ENCODE measurements at places on chromosomes 5 and 9.

DNA sequence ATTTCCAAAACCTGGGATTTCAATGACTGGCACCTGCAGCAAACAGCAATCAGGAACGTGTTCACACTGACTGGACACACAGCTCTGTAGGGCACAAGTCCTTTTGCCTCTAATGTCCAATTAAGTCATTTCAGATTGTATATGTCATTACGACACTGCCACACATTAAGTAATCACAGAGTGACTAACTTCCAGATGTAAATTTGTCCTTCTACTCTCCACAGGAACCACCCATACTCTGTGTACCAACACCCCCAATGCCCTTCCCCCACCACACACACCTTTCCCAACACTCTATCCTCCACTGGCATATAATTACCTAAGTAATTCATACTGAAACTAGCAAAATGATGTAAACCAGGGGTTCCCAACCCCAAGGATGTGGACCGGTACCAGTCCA lies 30.5 kb downstream of the LARS1 start:
- DNase-seq = no peak

DNA sequence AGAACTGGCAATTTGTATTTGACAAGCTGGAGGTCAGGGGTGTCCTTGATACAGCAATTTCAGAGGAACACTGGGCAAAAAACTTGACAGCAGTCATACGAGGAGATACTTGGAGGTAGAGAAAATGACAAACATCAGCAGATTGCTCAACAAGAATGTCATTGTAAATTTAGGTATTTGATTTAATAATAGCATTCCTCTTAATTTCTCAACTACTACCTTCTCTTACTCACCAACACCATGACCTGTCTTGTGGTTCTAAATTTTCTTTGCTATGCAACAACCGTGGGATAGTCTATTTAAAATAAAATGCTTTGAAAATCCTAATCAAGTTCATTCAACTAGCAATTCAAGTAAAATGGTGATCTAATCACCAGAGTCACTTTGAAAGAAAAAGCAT lies 128.4 kb downstream of the DNAH5 start:
- no peak for DNase-seq

GRCh38 chr9:87595610-87596009 lies 97.9 kb downstream of the DAPK1 start:
- DNase-seq = no peak

- no peak for DNase-seq
Observed at GRCh38 chr5:18526792-18527405, 892.6 kb downstream of the TAF11L14 start.

GRCh38 chr9:132651259-132651658 lies 18.5 kb downstream of the DDX31 start:
- no peak for DNase-seq

- DNase-seq = no peak
Observed at GRCh38 chr9:7368410-7369292, 430.9 kb downstream of the DMAC1 start.

- DNase-seq = no peak
Observed at GRCh38 chr5:1510151-1510561, 13.6 kb downstream of the LPCAT1 start.

DNA sequence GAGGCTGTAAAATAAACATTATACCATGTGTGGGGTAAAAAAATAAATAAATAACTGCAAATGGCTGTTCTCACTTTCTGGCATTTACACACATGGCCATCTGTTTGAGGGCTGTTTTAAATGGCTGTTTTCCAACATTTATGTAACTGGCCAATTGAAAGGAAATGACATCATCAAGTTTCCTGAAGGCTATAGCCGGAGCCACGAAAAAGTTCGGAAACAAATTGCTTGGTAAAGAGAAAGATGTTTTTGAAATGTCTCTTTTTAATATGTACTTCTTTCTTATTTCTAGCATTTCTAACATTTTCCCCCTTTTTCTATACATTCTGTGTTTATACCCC lies 95.4 kb upstream of the DAB2 start:
- DNase-seq = no peak

- DNase-seq = no peak
Observed at GRCh38 chr5:61307611-61308010, 24.4 kb upstream of the ZSWIM6 start.

GRCh38 chr9:37676411-37676830 lies 25.7 kb downstream of the FRMPD1 start:
- no peak for DNase-seq

DNA sequence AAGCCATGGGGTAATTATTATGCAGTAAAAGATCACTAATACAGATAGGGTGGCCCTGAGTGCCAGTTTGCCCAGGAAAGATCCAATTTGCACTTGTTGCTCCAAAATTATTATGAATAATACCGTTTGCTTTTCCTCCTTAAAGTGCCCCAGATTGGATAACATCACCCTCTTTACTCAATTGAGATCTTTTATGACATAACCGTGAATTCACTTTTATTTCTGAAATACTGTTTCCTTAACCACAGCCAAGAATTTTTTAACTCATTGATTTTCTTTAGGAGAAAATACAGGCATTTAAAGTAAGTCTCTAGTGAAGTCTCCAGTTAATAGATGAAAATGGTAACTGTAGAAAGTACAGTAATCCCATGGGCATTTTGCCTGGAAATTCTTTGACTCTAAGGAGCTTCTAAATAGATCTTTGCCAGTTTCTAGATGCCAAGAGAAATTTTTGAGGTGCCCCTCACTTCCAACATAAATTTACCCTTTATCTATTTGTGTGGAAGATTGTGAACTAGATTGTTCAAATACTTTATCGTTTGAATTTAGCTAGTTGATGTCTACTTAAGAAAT lies 99.2 kb downstream of the UHRF2 start:
- no peak for DNase-seq

DNA sequence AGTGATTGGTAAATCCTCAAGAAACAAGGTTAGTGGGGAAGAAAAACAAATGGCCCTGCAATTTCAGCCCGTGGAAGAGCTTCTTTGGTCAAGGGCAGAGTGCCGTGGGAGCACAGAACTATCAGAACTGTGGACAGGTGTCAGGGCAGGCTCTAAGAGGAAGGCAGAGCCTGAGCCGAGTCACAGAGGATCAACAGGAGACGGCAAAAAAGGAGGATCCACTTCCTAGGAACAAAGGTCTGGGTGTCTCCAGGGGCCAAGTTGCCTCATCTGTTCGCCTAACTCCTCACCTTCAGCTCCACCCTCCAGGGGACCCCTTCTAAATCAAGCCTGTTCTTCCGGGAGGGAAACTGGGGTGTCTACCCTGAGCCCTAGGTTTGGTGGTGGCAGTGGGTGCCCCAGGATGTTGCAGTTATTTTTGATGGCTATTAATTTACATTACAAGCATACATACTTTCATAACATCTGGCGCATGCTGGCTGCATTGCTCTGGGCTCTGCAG lies 88.0 kb downstream of the FEM1C start:
- DNase-seq = no peak

DNA sequence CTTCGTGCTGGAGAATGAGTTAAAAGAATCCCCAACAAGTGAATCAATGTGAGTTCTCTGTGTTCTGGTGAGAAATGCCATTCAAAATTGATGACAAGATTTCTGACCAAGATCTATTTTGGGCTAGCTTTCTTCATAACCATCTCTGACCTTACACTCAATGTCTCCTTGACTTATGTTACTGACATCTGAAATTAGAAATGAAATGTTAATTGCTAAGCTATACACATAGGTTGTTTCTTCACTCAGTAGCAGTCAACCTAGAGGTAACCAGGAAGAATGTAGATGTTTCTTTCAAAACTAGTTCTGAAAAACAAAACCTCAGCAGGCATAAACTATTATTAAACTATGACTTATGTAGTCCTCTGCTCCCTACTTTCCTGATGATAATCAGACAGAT lies 2220.7 kb upstream of the C9orf72 start:
- DNase-seq = no peak
